SHP77 treated with DMSO at 0.1 percent for 48 hours (cell line): ENCODE measurements at places on chromosomes 4 and X.

DNA sequence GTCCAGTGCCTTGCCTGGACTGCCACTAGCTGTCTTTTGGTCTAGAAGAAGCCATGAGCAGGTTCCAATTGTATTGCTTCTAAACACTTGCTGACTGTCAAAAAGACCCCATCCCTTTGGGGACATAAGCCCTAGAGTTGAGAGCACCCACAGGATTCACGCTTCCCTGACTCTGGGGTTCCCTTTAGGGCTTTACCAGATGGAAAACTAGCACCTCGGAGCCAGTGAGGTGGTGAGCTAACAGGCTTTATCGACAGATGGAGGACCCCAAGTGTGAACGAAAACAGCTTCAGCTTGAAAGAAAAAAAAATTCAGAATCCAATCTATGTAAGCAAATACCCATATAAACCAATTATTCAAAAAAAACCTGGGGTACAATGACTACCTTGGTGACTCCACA, 90.8 kb downstream of the NAA11 start:
- no peak for DNase-seq

DNA sequence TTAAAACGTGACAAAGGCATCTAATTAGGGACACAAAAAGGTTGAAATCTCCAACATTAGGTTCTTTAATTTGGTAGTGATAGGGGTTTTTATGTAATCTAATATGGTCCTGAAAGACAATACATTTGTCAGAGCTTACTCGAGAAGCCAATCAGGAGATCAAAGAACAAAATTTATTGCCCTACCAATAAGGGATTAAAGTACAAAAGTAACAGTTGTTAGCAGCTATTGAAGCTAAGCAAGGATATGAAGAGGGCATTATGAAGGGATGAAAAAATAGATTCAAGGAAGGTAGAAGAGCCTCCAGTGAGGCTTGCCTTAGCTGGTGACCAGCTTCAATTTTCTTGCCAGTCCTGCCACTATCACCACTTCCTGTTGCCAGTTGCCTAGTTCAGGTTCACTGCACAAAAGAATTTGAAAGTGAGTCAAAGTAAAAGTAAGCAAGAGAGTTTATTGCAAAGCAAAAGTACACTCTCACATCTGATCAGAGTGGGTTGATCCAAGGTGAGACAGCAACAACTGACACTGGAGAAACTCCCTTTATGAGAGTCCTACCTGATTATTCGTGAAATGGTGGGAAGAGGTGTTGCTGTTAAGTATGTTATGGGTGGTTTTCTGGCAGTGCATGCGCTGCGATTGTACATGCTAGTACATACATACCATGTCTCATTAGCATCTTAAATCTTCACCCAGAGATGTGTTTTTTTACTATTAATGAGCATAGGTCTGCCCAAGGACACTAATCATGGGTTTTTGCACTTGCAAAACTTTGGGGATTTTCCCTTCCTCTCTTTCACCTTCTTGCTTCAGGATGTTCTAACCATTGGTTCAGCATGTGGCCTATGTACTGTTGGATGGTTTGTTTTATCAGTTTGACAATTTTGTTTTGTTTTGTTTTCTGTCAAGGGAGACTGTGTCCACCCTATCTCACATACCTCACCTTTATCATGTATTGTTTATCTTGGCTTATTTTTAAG, 263.2 kb upstream of the ITM2A start:
- no peak for DNase-seq

GRCh38 chrX:100294965-100295364, 115.1 kb downstream of the PCDH19 start:
- DNase-seq = no peak

DNA sequence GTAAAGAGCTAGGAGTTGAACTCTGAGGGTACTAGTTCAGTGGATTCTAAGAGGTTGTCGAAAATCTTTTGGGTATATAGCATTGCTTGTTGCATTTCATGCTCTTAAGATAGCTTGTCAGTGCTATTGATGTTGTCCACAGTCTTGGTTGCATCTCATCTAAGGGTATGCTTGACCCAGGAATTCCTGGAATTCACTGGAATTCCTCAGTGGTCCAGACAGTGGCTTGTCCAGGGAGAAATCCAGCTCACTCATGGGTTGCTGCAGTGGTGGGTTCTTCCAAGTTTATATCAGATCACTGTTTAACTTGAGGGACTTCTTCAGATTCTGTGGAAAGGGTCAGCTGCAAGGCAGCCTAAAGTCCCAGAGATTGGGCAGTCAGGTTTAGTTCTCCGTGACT, 29.8 kb upstream of the SMARCAD1 start:
- DNase-seq = no peak

- no peak for DNase-seq
Observed at GRCh38 chr4:32929796-32930699, 2209.9 kb downstream of the PCDH7 start.

DNA sequence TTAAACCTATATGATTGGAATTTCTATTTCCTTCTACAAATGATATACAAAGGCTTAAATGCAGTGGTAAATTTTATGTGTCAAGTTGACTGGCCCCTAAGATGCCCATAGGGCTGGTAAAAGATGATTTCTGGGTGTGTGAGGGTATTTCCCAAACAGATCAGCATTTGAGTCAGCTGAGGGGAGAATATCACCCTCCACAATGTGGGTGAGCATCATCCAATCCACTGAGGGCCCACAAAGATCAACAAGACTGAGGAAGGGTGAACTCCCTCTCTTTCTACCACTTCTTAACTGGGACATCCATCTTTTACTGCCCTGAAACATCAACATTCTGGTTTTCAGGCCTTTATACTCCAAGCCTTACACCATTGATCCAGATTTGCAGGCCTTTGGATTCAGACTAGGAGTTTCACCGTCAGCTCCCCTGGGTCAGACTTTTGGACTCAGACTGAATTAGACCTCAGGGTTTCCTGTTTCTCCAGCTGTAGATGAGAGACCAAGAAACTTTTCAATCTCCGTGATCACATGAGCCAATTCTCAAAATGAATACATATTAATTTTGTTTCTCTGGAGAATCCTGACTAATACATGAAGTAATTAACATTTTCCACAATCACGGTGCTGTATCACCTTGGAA, 1020.7 kb upstream of the SLIT2 start:
- no peak for DNase-seq

DNA sequence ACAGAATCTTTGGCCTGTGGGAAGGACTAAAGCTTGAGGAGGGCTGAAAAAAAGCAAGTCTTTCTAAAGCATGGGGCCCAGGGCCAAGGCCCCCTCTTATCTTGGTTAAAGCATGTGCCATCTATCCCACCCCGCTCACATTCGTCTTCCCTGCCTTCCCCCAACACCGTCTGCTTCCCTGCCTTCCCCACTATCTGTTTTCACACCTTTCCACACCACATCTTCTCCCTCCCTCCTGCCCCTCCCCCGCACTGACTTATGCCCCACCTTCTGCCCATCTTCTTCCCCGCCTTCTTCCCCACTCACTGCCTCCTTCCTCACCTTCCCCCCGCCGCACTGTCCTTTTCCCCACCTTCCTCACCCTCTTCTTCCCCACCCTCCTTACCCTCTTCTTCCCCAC, 890 bp upstream of the NAP1L5 start:
- DNase-seq = no peak
